ENCODE measurements at places on chromosomes 13 and 19.

GRCh38 chr13:45508776-45509175, 44.0 kb downstream of the COG3 start:
- DNase-seq = no peak

- no peak for DNase-seq
These were observed 1.1 kb downstream of the ZNF792 start for GRCh38 chr19:34962687-34963572.

DNA sequence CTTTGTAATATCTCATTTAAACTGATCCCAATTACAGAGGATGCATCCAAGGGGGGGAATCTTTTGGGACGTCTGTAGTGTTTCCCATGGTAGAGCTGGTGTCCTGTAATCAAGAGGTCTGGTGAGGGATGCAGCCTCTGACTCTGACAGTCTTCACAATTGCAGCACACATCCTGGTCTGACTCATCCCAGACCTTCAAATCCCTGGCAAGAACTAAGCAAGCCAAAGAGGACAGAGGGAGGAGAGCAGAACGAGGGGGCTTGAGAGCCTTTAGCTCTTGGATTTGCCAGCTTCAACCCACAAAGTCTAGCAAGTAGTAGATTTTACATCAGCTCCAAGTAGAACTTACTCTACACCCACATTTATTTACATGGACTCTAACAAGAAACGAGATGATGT, 17.3 kb upstream of the FCGBP start:
- DNase-seq = no peak

GRCh38 chr13:34035676-34036325, 217.9 kb downstream of the RFC3 start:
- no peak for DNase-seq

DNA sequence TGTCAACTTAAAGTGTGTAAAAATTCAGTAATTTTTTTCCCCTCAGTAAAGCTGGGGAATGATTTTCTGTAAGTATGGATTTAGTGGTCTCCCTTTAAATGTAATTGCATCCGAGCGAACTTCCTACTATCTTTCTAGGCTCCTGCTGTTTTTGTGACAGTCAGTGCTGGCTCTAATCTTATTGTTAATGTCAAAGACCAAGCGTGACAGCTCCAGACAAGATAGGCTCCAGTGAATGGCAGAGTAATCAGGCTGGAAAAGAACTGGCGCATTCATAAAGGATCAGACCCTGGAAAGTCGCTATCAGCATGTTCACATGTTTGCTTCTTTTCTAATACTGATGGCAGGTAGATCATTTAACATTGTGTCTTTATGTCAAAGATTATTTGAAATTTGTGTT, 908.0 kb upstream of the ATXN8OS start:
- DNase-seq = no peak

DNA sequence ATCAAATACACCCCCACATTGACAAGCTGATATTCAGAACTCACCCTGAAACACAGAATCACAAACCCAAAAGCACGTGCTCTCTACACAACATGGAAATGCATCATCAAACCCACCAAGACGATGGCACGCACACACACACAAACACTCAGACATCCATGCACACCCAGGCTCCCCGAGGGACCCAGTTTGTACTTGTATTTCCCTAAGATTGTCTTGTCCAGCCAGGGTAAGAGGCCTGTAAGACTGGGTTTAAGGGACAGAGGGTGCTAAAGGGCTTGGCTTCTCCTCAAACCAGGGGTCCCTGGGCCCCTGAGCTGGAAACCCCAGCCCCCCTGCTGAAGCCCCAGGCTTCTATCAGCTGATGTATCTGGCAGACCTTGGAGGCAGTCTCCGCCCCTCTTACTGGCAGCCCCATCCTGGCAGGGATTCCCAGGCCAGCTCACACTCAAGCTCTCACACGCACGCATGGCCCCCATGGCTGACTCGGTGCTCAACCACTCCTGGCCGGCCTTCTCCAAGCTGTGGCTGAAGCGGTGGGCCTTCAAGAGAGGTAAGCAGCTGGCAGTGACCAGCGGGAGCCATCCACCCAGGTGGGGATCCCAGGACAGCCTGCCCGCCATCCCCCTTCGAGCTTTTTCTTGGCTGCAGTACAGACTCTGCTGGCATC, 6.5 kb downstream of the ARHGEF18 start:
- DNase-seq = no peak

DNA sequence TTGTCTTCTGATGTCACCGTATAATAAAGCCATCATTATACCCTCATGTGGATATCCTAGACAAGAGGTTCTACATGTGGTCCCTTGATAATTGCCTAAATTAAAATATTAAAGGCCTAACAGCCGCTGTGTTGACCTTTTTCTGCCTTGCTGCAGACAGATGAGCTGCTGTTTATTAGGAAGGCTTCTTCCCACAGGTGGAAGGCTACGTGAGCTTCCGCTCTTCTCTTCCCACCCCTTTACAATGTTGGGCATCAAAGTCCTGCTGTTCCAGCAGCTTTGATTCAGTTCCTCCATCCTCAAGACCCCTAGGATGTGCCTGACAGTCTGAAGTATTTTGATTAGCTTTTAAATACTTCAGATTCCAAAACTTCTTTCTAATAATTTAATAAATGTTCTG, 217.1 kb downstream of the PCCA start:
- DNase-seq = no peak

Measured in NCI-H2171 (cell line).